ENCODE measurements at places on chromosomes 16 and 17.

- peak; percentile 38 for DNase-seq
Observed at GRCh38 chr17:78828470-78829185, 12.0 kb downstream of the USP36 start.

- DNase-seq: no peak
Observed at GRCh38 chr17:50818261-50818660, 17.1 kb upstream of the WFIKKN2 start.

DNA sequence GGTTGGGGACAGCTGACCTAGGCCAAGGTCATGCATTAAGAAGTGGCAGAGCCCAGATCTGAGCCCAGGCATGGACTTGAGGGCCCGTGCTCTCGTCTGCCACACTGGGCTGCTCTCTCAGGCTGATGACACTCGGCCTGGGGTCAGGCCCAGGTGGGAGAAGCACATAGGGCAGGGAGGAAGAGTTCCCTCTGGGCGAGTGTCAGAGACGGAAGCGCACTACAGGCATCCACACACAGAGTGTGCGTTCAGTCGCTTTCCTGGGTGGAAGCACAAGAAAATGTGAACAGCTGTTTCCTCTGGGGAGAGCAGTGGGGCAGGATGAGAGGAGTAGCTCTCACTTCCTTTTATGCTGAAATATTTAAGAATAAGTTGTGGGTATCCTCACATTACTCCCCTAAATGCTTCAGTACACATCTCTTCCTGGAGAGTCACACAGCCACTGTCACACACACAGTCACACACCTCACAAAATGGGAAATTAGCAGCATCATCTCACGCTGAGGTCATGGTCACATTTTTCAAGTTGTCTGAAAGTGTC is 59.7 kb downstream of the B9D1 start:
- DNase-seq: no peak

- no peak for DNase-seq
Observed at GRCh38 chr17:76077584-76078110, 1.3 kb upstream of the ZACN start.

DNA sequence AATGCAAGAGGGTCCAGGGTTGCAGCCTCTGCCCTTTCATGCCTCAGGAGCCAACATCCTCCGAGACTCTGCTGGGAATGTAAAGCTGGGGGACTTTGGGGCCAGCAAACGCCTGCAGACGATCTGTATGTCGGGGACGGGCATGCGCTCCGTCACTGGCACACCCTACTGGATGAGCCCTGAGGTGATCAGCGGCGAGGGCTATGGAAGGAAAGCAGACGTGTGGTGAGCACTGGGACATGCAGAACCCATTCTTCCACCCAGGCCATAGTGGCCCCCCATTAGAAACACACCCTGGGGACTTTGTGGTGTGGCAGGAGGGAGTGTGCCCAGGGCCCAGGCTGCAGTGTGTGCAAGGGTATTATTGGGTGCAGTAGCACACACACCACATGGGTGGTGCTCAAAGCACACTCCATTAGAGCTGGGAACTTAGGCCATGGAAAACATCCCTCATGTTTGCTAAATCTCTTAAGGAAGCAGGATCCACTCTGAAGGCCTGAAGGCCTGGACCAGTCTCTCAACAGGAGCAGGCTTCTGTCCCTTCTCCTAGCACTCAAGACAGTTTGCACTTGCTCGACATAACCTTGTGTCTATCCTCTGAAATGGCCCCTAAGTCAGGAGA is 7.6 kb downstream of the LIMD2 start:
- no peak for DNase-seq

Measured in common myeloid progenitor, CD34-positive (primary cell).